ENCODE measurements at places on chromosomes 12 and 14. TPM values are rescaled to one million over a fixed set of nuclear protein-coding genes. Genes with fewer than 3 reads are reported as not detected.

The SMIM41 gene
- not detected for total RNA-seq

The BATF gene
- total RNA-seq: not detected

The LIN7A gene
- total RNA-seq: 1.1 TPM

The CCDC38 gene
- not detected for total RNA-seq

The SMCO2 gene
- 0.35 TPM for total RNA-seq

The ZNF740 gene
- 15.9 TPM for total RNA-seq

GRCh38 chr12:58557171-58557570 is 363.1 kb downstream of the LRIG3 start:
- peak; percentile 69 for DNase-seq

DNA sequence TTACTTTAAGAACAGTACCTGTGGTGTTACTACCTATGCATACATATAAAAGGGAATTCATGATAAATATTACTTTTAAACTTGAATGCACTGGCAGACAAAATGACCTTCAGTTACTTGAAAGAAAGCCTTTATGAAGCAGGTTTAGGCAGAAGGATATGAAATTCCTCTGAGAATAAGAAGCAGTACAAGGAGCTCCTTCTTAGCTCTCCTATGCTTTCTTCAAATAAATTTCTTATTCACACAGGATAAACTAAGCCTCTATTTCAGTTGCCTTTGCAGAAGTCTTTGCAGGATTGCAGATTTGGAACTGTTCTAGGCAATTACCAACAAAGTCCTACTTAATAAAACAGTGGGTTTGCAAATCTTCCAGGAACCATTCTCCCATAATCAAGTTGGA is 1.0 kb downstream of the EPYC start:
- DNase-seq: no peak

- peak; percentile 21 for DNase-seq
Measured at GRCh38 chr12:712172-712863, 40.1 kb upstream of the WNK1 start.

DNA sequence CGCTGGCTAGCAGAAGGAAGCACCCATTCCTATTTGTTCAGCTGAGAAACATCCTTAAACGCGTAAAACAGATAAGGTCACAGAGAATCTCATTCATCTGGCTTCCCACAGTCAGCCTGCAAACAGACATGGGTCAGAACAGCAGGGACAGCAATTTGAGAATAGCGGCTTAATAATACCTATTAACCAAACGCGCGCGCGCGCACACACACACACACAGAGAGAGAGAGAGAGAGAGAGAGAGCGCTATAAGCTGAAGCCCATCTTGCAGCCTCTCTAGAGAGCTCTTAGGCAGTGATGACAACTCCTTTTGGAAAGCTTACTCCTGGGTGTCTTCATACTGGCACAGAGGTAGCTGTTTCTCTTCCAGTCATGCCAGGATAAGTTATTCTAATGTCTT is 26.4 kb downstream of the TMEM132D start:
- DNase-seq: no peak

DNA sequence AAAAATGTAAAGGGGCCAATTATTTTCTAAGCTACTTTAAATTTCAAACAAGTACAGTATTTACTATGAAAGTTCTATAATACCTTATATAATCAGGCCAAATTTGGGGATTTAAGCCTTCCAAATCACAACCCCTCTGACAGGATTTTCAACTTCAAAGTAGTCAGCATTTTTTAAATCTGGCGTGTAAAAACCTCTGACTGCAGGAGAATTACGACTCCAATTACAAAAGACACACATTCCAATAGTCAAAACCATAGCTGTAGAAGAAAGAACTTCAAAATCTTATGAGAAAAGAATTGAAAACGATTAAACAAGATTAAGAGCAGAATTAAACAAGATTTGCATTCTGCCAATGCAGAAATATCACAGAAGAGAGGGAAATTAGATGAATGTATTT is 12.7 kb downstream of the OSBPL8 start:
- no peak for DNase-seq

- DNase-seq: no peak
Measured at GRCh38 chr14:63478437-63478852, 64.7 kb downstream of the PPP2R5E start.

GRCh38 chr12:109581856-109582255 is 8.3 kb downstream of the MVK start:
- DNase-seq: no peak

- DNase-seq: no peak
Measured at GRCh38 chr12:3086729-3087323, 9.6 kb downstream of the TSPAN9 start.

GRCh38 chr12:4286228-4286627 is 12.7 kb downstream of the CCND2 start:
- DNase-seq: no peak
